ENCODE measurements at places on chromosomes 5 and 9.

- no peak for DNase-seq
These were observed 164.2 kb upstream of the TARS1 start for GRCh38 chr5:33276628-33276950.

DNA sequence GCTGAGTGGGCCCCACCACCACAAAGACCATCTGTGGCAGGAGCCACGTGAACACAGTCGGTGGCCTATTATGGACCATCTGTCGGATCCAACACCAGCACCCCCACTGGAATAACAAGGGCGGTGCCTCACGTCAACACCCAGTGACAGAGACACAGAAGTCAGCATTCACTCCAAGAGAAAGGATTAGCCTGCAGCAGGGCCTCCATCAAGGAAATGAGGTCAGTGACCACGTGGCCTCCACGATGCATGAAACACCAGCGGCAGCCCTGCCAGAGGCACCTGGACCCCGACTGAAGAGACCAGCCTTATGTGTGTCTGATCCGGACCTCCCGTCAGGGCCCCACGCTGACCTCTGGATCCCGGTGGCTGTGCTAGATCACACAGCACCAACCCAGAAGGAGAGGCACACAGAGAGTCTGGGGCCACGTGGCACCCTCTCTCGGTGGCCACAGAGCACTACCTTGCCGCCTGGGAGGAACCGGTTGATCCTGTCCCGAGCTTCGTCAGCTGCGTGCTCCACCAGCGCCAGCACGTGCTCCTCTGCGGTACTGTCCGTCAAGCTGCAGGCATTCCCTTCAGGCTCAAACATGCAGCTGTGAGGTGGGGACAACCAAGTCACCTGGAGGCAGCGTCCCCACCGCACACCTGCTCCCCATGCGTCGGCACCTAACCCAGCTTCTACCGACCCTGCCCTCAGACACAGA is 9.0 kb downstream of the BRD9 start:
- DNase-seq: no peak

DNA sequence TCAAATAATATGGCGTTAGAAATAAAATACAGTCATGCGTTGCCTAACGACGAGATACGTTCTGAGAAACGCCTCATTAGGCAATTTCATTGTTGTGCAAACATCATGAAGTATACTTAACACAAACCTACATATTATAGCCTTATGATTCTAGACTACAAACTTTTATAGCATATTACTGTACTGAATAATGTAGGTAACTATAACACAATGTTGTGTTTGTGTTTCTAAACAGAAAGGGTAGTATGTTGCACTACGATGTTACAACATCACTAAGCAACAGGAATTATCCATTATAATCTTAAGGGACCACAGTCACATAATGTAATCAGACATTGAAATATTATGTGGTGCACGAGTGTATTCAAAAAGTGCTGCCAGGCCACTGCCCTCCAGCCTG is 3.0 kb upstream of the SMC2 start:
- no peak for DNase-seq

DNA sequence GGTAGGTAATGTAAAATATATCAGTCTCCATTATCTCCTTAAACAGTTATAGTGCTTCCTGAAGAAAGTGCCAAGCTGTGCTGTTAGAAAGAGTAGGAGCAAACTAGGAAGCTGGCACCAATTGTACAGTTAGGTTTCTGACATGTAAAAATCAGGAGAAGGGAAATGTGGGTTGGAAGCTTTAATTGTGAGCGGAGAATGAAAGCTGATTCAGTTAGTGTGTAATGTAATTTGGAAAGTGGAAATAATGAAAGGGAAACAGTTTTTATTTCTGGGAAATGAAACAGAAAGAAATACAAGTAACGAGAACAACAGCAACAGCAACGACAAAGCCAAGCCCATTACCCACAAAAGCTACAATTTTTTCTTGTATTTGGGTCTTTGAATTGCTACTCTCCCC is 48.8 kb upstream of the JAK2 start:
- DNase-seq: no peak

- no peak for DNase-seq
These were observed 40.6 kb upstream of the OLFM1 start for GRCh38 chr9:135046739-135047350.

GRCh38 chr5:180540050-180540694 is 46.0 kb downstream of the CNOT6 start:
- DNase-seq: no peak

All from T-helper 2 cell (primary cell).